Fibroblast of skin of back (primary cell): ENCODE measurements at places on chromosomes 1 and 21.

GRCh38 chr1:231021540-231022031, 18.5 kb downstream of the FAM89A start:
- DNase-seq = peak; percentile 48

GRCh38 chr1:157438613-157439012, 113.7 kb downstream of the FCRL5 start:
- no peak for DNase-seq

DNA sequence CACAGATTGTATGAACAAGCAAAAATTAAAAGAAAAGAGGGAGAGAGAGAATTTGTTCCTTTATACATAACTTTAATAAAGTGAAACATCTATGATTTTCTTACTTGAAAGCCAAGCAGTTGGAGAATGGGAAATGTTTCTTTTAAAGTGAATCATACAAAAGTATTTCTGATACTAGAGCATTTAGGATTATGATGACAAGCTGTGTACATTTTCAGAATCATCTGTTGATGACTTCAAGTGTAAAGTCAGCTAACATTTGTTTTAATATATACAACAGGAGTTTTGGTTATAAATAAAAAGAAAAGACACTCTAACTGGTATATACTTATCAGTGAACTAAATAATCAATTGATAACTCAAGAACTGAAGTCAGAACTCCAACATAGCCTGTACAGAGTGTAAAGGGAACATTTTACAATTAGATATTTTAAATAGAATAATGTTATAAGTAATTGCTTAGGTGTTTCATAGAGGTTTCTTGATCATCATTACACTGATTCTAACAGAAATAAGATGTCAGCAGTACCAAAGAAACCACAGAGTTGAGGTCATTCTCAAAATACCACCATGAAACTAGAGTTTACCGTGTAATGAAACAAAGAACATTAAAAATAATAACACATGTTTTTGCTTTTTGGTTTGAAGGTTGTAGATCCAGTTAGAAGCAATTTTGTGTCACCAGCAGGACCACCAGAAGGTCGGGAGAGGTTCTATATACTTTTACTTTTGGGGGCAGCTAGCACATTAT, 103.4 kb downstream of the COL24A1 start:
- DNase-seq = peak; percentile 30

GRCh38 chr21:17201741-17202260, 311.0 kb upstream of the CXADR start:
- no peak for DNase-seq

- DNase-seq = no peak
Observed at GRCh38 chr1:195754303-195754702, 853.9 kb downstream of the KCNT2 start.

GRCh38 chr1:198856601-198857000, 217.8 kb downstream of the PTPRC start:
- no peak for DNase-seq

DNA sequence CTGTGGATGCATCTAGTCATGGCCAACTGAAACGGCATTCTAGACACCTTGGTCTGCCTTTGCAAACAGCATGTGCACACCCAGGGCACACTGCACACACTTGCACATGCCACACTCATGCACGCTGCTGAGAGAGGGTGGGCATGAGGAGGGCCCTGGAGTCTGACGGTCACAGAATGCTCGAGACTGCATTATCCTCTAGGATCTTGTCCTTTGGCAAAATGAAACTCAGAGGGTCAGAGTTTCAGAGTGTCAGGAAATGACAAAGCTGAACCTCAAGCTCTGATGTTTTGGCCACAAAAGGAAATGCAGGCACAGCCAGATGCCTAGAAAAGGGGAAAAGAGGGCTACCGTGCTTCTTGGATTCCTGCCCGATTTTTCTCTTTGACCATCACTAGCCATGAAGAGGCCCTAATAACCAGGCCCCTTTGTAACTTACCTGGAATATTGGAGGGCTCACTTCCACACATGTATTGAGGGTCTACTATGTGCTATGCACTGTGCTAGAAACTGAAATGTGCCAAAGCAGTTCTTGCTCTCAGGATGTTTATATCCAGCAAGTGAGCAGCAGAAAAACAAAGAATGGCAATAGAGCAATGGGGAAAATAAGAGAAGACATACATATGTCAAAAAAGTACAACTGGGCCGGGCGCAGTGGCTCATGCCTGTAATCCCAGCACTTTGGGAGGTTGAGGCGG, 65.4 kb downstream of the TOMM20 start:
- DNase-seq = no peak

GRCh38 chr1:45275054-45275453, 51.6 kb upstream of the HPDL start:
- DNase-seq = no peak

- no peak for DNase-seq
Observed at GRCh38 chr1:61519631-61520030, 205.3 kb downstream of the TM2D1 start.

GRCh38 chr1:66500301-66500700, 33.7 kb upstream of the SGIP1 start:
- DNase-seq = no peak

DNA sequence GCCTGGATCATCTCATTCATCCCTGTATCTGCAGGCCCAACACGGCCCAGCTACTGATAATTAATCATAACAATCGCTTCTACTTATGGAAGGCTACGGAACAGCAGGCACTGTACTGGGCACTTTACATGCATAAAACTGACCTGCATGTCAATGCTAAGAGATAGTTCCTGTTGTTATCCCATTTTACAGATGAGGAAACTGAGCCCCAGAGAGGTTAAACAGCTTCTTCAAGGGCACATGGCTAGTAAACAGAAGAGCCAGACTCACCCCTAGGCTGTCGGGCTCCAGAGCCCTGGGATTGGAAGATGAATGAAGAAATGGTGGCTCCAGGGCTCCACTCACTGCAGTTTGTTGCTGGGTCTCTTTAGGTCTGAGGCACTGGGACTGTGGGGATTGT, 27.3 kb upstream of the VPS13D start:
- DNase-seq = no peak

GRCh38 chr1:247111700-247112478, 7.7 kb upstream of the ZNF669 start:
- peak; percentile 48 for DNase-seq

- DNase-seq = peak; percentile 26
Observed at GRCh38 chr1:14811573-14811972, 213.1 kb downstream of the KAZN start.

- DNase-seq = no peak
Observed at GRCh38 chr1:203592730-203593129, 33.9 kb upstream of the ATP2B4 start.

- no peak for DNase-seq
Observed at GRCh38 chr1:178127482-178128191, 33.7 kb downstream of the RASAL2 start.

GRCh38 chr1:8212580-8213031, 105.3 kb upstream of the SLC45A1 start:
- no peak for DNase-seq

GRCh38 chr1:176950736-176951324, 213.7 kb downstream of the ASTN1 start:
- DNase-seq = no peak

DNA sequence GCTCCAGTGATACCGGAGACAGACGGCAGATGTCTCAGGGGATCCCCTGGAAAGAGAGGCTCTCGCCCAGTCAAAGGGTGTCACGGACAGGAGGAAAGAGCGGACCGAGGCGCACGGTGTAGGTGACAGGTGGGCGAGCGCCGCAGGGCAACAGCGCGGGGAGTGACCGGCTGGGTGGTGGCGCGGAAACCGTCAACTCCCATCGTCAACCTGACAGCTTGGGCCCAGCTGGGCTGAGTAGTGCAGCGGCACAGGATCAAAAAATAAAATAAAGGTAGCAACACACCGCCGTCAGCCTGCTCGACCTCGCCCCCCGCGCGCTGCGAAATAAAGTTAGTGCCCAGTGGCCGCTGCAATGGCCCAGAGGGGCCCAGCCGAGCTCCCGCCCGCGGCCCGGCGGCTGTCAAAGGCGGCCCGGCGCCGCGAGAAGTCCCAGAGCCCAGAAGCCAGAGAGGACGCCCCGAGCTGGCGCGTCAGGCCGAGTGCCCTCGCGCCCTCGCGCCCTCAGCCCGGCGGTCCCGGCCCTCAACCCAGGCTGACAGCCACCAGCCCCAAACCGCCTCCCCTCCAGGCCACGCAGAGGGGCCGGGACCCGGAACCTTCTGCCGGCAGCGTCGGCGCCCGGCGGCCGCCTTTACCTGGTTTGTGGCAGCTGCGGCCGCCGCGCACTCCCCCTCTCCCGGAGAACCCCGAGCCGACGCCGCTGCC, at the start of gene LYST:
TSS of gene LYST (minus strand) at position 702 of the 708 bp plus-strand sequence. CDS start 36,489 bp downstream, outside the sequence.
- DNase-seq = peak; percentile 54

GRCh38 chr1:192225703-192226102, 67.4 kb downstream of the RGS18 start:
- DNase-seq = peak; percentile 86

- no peak for DNase-seq
Observed at GRCh38 chr1:154179946-154180687, 11.8 kb downstream of the TPM3 start.

DNA sequence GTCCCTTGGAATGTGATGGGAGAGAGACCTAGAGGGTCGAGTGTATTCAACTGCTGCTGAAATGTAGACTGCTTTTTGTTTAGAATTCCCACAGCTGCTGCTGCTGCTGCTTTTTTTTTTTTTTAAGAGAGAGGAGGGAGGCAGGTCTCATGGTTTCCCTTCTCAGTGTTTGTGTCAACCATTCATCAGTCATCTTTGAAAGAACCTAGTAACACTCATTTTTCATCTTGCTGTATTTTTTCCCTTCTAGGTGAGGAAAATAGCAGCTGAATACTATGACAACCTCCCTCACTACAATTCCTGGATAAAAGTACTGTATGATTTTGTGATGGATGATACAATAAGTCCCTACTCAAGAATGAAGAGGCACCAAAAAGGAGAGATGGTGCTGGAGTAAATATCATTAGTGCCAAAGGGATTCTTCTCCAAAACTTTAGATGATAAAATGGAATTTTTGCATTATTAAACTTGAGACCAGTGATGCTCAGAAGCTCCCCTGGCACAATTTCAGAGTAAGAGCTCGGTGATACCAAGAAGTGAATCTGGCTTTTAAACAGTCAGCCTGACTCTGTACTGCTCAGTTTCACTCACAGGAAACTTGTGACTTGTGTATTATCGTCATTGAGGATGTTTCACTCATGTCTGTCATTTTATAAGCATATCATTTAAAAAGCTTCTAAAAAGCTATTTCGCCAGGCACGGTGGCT, 9.2 kb downstream of the DEGS1 start:
- no peak for DNase-seq
